ENCODE measurements at places on chromosomes 12 and 14. TPM values are rescaled to one million over a fixed set of nuclear protein-coding genes. Genes with fewer than 3 reads are reported as not detected.

MYO1H gene
- not detected for total RNA-seq

CIT gene
- 60.9 TPM for total RNA-seq

C1R gene
- 6.9 TPM for total RNA-seq

DNAI7 gene
- total RNA-seq, result not detected

CLEC1B gene
- total RNA-seq, result not detected

PRH2 gene
- not detected for total RNA-seq

LRRC43 gene
- total RNA-seq, result 0.35 TPM

IL26 gene
- not detected for total RNA-seq

GPR68 gene
- 0.33 TPM for total RNA-seq

HOXC12 gene
- total RNA-seq, result not detected

TOMM20L gene
- total RNA-seq, result not detected

RNASE12 gene
- total RNA-seq, result not detected

KIF26A gene
- 42.3 TPM for total RNA-seq

DYNLL1 gene
- total RNA-seq, result 423 TPM

Measured in H1 (cell line).